ENCODE measurements at places on chromosomes 6 and 20. TPM values are rescaled to one million over a fixed set of nuclear protein-coding genes. Genes with fewer than 3 reads are reported as not detected.

DNA sequence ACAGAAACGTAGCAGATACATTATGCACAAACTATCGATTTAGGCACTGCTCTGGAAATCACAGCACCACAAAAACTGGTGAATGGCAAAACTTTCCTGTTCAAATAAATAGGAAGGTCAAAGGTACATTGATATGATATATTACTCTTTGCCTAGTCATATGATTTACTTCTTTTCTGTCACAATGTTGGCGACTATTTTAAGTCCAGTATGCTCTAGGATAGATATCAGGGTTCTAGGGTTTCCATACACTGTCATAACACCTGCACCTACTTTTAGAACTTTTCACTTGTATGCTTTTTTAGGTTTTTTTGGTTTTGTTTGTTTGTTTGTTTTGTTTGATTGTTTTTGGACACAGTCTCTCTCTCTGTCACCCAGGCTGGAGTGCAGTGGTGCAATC lies 25.0 kb downstream of the KHDC1L start:
- H3K27ac ChIP-seq, result no peak overlapping the region
- no peaks in the 10 kb centered on the region for H3K4me1 ChIP-seq
- DNase-seq, result no peak

GRCh38 chr6:129498950-129499842 lies 210.8 kb downstream of the ARHGAP18 start:
- H3K27me3 ChIP-seq, result no peaks in the 10 kb centered on the region
- H3K4me1 ChIP-seq, result peaks cover 3% of the 10 kb centered on the region
- no peak overlapping the region for H3K27ac ChIP-seq
- peaks cover 13% of the 10 kb centered on the region for H3K36me3 ChIP-seq
- no peak overlapping the region for H3K4me3 ChIP-seq

The ZNF334 gene
- 8.5 TPM for total RNA-seq

The RRAGD gene
- total RNA-seq, result 103 TPM

Data from muscle of leg (tissue), 16 donors.